Stimulated activated naive CD4-positive, alpha-beta T cell treated with Interleukin-2 at 50 U/mL for 16 hours (primary cell): ENCODE measurements at places on chromosomes 16 and 17.
A peak's percentile ranks its signal among the peaks of the same experiment; 100 is the strongest.

GRCh38 chr17:78176548-78177025, 8.2 kb downstream of the SYNGR2 start:
- peak; percentile 57 for DNase-seq

- no peak for DNase-seq
Measured at GRCh38 chr16:80366023-80366422, 174.8 kb upstream of the DYNLRB2 start.

DNA sequence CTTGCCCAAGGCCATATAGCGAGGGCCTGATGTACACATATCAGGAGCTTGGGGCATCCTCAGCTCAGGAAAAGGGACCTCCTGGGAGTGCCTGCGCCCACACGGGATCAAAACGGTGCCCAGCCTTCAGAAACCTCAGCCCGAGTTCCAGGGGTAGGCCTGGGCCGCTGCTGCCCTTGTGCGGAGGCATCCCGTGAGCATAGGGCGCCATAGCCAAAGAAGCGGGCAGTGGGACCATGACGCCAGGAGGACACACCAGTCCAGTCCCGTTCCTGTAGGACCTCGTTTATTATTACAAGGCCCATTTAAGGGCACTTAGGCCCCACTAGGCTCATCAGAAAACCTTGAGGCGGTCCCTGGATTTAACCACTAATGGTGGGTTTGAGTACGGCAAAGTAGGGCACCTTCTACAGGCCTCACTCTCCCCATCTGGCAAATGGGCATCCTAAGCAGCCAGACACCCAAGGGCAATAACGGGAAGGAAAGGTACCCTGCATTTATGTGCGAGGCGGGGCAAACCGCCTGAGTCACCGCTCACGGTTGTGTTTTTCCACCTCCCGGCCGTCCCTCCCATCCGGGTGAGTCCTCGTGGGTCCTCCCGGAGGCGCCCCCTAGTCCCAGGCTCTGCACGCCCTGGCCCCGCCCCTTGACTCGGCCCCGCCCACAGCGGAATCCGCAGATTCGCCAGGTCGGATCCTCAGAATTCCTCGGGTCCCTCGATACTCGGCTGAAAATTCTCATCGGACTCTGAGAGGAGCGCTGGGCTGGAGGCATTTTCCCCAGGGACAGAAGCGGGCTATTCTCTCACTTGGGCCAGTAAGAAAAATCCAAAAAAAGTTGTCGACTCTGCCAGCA, 726 bp upstream of the SETD1A start:
- DNase-seq: peak; percentile 91

GRCh38 chr16:80231121-80231520, 309.7 kb upstream of the DYNLRB2 start:
- DNase-seq: no peak

DNA sequence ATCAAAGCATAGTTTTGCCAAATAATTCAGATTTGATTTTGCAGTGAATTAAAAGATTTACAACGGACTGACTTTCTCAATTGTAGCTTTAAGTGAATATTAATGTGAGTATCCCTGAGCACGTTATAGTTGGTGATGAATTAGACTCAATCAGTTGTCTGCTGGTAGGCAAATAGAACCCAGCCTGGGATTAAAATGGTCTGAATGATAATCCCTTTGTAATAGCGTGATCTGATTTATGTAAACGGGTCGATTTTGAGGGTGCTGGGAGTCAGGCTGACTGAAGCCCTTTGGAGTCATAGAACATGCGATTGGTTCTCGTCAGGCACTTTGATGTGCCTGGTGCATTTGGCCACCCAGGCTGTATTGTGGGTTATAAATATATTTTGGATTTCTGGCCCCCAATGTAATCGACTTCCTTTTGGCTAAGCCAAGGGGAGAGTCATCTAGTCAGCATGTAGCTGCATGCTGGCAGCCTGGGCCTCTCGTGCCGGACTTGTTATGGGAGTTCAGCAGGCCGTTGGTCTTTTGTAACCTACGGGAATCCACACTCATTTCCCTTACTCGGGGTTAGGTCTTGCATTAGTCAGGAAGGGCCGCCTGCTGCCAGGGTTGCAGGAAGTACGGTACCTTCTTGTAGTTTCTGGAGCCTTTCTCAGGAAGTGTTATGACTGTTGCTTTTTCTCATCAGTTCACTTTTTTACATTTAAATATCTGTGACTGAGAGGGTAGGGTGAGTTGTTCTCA, 5.4 kb downstream of the PGS1 start:
- peak; percentile 57 for DNase-seq

GRCh38 chr17:73956169-73956568, 247.3 kb upstream of the RPL38 start:
- no peak for DNase-seq

DNA sequence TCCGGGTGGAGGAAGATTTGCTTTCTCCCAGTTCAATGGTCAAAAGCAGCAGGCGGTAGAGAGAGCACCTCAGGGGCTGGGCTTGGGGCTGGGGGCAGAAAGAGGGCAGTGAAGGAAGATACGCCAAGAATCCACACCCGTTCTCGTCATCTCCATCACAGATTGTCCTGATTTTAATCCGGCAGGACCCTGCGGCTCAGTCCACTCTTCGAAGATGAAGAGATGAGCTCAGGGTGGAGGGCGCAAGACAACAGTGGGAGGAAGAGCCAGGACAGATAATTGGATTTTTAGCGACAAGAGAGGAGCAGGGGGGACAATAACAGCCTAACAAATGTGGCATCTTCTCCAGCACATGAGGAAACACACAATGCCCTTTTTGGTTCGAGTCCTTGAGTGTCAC, 165.9 kb downstream of the SDK2 start:
- DNase-seq: no peak

DNA sequence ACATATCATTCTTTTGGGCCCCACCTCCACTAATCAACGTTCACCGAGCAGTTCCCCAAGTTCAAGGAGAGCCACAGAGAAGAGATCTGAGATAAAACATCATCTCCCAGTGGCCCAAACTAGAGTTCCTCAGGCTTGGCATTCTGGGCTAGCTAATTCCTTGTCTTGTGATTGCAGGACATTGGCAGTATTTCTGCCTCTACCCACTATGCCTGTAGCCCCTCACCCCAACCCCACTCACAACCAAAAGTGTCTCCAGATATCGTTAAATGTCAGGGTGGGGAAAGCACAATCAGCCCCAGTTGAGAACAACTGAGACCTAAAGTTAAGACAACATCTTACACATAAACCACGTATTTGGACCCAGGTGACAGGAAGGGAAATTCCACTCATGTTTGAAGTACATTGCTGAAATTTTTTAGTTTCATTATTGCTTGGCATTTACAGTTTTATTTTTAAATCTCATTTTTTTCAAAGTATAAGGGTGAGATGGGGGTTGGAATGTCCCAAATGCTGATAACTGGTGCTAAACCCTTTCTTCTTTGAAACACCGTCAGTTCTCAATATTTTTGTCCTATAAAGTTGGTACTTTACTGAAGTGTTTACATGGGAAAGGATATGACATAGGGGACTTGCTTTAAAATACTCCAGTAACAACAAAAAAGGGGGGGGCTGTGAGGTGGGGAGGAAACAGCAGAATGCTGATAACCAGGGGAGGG, 13.6 kb downstream of the ZC3H7A start:
- DNase-seq: peak; percentile 27
